ENCODE measurements at places on chromosomes 5 and 9. TPM values are rescaled to one million over a fixed set of nuclear protein-coding genes. Genes with fewer than 3 reads are reported as not detected.

Gene CCDC171
- total RNA-seq = 1.4 TPM

Gene WDR31
- 3.7 TPM for total RNA-seq

Gene TMEM167A
- 48.6 TPM for total RNA-seq

Gene TRAF1
- 1.2 TPM for total RNA-seq

Gene ALDOB
- 0.08 TPM for total RNA-seq

Gene FREM1
- total RNA-seq = 0.20 TPM

Gene ENTREP1
- 3.5 TPM for total RNA-seq

Gene C5orf52
- total RNA-seq = not detected

Gene RETREG1
- 1.5 TPM for total RNA-seq

Gene CARD6
- 15.9 TPM for total RNA-seq

Gene GABRA1
- total RNA-seq = not detected

Gene ANXA2R
- 1.8 TPM for total RNA-seq

Gene BTNL8
- not detected for total RNA-seq

Gene OTULINL
- 0.88 TPM for total RNA-seq
